Stimulated activated CD4-positive, alpha-beta T cell treated with anti-CD3 and anti-CD28 coated beads, Interleukin-1b, Interleukin-23, amount 100 ng/mL, for 1 hour (primary cell): ENCODE measurements at places on chromosomes 13 and 19.

DNA sequence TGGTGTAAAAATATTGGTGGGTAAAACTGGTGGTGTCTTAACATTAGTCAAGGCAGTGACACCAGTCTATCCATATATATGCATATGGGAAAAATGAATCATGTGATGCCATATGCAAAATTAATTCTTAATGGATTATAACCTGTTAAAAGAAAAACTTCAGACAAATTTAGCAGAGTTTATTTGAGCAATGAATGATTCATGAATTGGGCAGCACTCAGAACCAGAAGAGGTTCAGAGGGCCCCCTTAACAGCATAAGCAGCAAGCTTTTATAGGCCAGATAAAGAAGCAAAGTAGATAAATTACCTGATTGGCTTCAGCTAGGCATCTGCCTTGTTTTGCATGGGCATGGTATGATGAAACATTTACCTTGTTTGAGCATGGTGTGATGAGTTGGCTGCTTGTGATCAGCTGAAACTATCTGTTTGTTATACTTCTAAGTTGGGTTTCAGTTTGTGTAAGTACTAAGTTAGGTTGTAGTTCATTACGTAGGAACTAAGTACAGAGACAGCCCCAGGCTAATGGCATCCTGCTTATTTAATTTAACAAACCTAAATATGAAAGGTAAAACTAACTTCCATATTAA is 66.6 kb downstream of the DNAJC15 start:
- no peak for DNase-seq

DNA sequence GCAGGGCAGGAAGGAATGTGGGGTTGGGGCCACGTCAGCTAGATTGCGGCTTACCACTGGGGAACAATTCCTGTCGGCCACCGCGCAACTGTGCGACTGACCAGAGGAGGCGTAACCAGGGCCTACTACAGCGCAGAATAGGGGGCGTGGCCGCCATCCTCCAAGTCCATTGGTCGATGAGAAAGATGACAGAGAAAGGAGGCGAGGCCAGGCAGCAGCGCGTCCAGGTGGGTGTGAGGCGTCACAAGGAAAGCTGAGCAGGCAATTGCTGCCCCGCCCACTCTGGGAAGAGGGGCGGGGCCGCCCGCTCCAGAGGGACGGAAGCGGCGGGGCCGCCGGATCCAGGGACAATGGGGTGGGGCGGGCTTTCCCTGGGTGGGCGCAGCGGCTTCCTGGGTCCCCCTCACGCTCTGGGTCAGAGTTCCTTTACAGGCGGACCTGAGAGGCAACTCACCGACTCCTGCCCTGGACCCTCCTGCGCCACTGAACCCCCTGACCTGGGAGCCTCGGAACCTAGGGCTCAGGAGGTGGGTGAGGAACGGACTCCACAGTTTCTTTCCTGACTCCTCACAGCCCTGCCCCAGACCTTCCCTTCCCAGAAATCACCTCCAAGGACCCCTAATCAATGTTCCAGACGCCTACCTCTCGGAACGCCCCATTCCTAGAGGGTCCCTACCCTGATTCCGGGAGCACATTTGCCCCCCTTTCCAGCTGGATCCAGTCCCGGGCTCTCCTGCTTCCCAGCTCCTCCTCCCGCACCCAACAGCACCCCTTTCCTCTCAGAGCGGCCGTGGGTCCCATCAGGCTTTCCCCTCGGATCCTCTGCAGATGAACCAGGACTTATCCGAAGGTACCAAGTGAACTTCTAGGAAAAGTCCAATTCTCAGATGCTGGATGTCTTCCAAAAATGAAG is 101.5 kb upstream of the ZNF492 start:
- DNase-seq = no peak

DNA sequence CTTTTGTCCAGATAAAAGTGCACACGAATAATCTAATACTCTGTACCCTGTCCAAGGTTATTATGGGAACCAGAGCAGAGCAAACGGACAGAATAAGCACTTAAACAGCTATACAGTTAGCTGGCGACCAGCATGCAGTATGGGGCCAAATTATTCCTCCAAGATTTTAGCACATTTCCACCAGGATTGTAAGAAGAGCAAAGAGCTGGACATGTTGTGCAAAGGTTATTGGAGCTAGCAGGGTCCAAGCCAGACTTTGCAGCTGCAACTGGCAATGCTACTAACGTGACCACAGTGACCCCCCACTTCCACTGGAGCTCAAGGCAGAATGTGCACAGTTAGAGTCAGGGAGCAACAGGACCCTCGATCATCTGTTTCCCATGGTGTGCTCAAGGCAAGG is 89.9 kb downstream of the COL4A1 start:
- DNase-seq = no peak

DNA sequence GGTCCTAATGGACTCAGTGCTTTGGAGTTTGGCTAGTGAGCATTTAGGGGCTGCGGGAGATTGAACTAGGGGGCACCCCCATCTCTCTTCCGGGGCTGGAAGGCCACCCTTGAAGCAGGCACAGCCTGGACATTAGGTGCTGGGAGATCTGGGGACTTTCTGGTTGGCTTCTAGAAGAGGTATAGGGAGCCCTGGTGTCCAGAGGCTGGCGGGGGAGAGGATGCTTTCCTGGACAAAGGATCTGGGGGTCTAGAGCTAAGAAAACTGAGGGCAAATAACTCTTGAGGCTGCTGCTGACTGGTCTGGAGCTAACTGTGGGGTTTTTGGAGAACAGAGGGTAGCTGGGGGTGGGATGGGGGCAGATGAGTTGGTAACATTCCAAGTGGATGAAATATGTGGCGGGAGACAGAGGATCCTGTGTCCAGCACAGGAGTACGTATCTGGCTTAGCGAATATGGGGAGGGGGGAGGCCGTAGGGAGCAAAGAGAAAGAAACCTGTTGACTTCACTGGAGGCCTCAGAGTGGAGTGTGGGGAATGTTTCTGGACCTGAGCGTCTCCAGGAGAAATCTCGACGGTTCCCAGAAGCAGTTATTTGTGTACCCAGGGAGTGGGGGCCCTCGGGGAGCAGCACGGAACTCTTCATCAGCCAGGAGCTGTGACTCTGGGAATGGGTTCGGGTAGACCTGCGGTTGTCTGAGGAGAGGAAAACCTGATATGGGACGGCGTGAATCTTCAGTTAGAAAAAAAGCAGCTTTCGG is 1.4 kb downstream of the HNRNPUL1 start:
- no peak for DNase-seq

GRCh38 chr13:101996954-101997353 is 404.9 kb downstream of the FGF14 start:
- DNase-seq = no peak

DNA sequence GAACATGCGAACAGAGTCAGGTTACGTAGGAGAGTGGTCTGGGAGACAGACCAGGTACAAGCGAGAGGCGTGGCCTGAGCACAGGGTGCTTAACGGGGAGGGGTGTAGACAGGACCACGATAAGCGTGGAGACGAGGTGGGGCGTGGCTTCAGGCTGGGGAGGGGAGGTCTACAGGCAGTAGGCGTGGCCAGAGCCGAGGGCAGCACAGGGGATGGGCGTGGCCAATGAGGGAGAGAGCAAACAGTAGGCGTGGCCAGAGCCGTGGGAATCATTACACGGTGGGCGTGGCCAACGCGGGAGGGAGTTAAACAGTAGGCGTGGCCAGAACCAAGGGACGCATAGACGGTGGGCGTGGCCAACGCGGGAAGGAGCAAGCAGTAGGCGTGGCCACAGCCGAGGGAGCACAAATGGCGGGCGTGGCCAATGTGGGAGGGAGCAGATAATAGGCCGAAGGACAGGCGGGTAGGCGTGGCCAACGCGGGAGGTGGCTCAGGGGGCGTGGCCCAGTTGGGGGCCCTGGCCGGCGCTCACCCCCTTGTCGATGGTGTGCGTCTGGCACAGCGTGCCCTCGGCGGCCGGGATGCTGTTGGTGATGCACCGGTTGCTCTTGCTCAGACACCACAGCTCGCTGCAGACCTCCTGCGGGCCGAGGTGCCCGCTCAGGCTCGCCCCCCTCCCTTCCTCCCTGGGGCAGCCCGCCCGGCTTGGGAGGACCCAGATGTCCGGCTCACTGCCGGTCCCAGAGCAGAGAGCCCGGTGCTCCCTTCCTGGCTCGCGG is 15.2 kb upstream of the MYO1F start:
- DNase-seq = peak; percentile 87

DNA sequence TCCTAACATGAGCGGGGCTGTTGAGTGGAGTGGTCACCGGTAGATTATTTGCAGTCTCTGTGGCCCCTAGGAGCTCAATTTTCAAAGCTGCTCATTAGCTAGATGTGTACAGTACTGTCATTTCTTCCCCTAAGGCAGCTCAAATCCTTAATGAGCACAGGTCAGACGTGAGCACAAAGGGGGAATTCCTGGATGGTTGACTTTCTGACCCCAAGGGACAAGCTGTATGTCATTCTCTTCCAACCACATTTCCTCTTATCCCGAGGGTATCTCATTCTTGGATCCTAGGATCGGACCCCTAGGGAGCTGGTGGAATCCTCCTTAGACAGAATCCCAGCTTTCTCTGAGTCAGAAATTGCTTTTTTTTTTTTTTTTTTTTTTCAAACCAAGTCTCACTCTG is 5.7 kb upstream of the OR7G3 start:
- DNase-seq = no peak

DNA sequence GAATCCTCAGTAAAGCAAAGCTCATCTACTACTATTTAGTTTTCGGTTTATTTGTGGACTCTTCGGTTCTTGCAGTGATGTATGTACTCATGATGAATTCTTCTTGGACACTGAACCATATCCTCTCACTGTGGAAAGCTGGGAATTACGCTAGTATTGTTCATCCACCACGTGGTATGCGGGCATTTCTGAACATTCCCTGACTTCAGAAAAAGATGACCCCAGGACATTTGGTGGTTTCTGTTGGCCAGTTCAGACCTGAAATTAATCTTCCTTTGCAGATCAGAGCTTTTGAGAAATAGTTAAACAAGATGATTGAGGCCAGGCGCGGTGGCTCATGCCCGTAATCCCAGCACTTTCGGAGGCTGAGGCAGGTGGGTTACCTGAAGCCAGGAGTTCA is 25.3 kb upstream of the FBN3 start:
- no peak for DNase-seq

DNA sequence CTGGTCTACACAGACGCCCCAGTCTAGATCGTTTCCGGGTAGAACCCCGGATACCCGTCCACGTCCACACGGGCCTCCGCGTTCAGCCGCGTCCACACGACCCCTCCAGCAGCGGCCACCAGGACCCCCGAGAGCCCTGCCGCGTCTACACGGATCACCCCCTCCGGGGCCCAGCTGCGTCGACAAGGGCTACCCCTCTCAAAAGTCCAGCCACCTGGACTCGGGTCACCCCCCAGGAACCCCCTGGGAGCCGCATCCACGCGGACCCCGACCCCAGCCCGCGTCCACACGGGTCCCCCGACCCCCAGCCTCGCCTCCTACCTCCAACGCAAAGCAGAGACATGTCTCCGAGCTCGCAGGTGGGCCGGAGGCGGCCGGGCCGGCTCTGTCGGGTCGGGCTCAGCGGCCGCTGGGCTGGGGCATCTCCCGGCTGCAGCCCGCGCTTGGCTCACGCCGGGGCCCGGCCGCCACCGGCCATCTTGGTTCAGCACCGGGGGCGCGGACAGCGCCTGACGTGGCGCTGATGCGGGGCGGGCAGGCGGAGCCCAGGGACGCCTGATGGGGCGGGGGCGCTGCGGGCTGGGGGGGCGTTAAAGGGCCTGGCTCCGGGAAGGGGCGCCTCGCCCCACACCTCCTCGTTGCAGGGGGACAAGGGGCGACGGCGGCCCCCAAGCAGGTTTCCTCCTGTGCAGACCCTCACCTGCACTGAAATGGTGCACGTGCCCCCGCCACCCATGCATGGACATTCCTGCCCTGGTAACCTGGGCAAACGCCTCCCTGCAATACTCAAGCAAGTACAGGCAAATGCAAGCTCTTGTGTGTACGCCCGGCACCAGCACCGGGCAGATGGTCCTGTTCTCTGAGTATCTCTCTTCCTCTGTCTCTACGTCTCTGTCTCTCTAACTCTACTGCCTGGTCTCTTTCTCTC is at the start of gene UNC13A:
UNC13A (minus strand) TSS at position 498 of the 928 bp plus-strand sequence; CDS start at position 343, 155 bp downstream.
- DNase-seq = peak; percentile 27

DNA sequence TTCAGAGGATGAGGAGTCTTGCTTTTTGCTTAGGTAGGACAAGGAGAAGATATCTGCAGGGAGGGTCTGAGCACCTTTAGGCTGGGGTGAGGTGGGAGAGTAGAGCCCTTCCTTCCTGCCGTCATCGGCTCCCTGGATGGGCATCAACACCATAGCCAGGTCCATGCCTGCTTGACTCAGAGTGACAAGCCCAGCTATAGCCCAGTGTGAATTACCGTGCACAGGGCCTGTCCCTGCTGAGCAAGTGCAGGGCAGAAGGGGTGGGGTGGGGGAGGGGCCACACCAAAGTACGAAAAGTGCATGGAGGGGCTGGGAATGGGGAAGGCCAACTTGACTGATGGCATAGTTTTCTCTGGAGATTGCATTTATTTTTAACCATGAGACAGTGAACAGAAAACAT is 30.3 kb upstream of the RNF113B start:
- no peak for DNase-seq

DNA sequence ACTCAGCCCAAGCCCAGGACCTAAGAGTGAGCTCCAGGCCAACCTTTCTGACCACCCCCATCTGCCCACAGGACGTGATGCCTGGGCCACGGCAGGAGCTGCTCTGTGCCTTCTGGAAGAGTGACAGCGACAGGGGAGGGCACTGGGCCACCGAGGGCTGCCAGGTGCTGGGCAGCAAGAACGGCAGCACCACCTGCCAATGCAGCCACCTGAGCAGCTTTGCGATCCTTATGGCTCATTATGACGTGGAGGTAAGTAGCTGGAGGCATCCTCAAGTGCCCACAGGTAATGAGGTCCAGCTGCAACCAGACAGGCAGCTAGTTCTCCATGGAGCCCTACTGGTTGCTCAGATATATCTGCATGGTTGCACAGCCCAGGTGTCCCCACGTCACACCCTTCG is 14.8 kb downstream of the DDX39A start:
- DNase-seq = no peak

GRCh38 chr13:91767651-91768050 is 369.2 kb downstream of the GPC5 start:
- no peak for DNase-seq

DNA sequence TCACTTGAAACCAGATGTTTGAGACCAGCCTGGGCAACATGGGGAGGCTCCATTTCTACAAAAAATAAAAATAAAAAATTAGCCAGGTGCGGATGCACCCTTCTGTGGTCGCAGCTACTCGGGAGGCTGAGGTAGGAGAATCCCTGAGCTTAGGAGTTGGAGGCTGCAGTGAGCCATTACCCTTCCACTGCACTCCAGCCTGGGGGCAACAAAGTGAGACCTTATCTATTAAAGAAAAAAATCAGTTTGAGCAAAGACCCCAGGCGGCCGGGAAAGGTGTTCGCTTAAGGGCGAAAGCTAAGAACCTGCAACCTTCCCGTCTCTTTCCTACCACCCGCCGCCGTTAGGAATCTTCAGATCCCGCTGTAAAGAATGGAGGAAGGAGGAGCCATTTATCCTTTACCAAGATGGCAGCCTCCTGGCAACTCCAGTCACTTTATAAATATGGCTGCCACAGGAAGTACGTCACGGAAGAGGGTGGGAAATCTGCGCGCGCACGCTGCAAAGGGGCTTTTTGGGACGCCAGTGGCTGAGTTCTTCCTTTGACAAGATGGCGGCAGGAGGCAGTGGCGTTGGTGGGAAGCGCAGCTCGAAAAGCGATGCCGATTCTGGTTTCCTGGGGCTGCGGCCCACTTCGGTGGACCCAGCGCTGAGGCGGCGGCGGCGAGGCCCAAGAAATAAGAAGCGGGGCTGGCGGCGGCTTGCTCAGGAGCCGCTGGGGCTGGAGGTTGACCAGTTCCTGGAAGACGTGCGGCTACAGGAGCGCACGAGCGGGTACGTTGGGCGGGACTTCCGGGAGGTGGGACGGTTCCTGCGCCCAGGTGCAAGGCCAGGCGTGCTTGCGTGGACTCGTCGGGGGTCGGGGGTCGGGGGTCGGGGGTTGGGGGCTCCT is at the start of gene NOP53:
NOP53 (plus strand) TSS at position 537 of the 892 bp plus-strand sequence; CDS start at position 551, 14 bp downstream.
- DNase-seq = peak; percentile 94
